ENCODE measurements at places on chromosomes 1 and 21. TPM values are rescaled to one million over a fixed set of nuclear protein-coding genes. Genes with fewer than 3 reads are reported as not detected.

Gene AGPAT3
- total RNA-seq: 21.7 TPM

GRCh38 chr1:82697965-82698364, 897.2 kb downstream of the ADGRL2 start:
- DNase-seq: no peak

Gene UBASH3A
- not detected for total RNA-seq

DNA sequence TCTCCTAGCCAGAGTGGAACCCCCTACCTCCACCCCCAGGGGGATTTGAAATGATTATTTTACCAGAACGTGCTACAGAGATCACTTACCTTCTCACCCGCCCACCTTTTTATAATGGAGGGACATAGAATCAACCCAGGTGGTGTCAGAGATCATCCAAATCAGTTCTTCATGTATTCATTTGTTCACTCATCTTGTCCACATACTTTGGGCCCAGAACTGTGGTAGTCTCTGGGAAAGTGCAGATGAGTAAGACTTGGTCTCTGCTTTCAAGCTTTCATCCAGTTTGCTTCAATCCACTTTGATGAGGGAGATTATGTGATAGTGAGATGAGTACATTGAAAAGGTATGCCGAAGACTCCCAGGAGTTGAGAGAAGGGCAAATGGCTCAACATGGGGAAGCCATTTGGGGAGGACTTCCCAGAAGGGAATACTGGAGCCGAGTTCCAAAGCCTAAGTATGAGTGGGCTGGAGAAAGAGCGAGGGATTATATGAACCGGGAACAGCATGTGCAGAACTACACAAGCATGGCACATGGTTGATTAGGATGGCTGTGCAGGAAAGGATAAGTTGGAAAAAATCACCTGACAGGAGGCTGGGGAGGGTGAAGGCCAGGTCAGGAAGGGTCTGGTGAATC, 1.9 kb downstream of the FGGY start:
- DNase-seq: peak; percentile 26

- no peak for DNase-seq
Observed at GRCh38 chr1:24862775-24863483, 67.1 kb downstream of the RUNX3 start.

GRCh38 chr1:151024540-151025146, 11.7 kb upstream of the BNIPL start:
- peak; percentile 65 for DNase-seq

DNA sequence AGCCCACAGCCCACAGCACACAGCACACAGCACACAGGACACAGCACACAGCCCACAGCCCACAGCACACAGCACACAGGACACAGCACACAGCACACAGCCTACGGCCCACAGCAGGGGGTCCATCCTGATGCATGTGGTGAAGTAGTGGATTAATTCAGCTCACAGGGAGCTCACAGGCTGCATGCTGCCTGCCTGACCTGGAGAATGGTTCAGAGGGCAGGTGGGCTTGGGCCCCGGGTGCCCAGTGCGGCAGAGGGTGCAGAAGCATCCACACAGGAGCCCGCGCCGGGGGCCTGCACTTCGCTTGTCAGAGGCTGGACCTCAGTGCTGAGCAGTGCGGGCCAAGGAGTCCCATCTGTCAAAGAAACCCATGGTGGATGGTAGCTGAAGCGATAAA, 21.1 kb upstream of the AJAP1 start:
- DNase-seq: no peak

Gene HSPA6
- not detected for total RNA-seq

GRCh38 chr1:59052166-59052590, 244.7 kb upstream of the FGGY start:
- DNase-seq: no peak

Gene RGS2
- 21.1 TPM for total RNA-seq

- no peak for DNase-seq
Observed at GRCh38 chr1:88291611-88292354, 392.3 kb upstream of the PKN2 start.

Gene TCHH
- total RNA-seq: not detected

Gene CNIH3
- total RNA-seq: 6.2 TPM

GRCh38 chr1:237444120-237444790, 402.3 kb downstream of the RYR2 start:
- DNase-seq: no peak

DNA sequence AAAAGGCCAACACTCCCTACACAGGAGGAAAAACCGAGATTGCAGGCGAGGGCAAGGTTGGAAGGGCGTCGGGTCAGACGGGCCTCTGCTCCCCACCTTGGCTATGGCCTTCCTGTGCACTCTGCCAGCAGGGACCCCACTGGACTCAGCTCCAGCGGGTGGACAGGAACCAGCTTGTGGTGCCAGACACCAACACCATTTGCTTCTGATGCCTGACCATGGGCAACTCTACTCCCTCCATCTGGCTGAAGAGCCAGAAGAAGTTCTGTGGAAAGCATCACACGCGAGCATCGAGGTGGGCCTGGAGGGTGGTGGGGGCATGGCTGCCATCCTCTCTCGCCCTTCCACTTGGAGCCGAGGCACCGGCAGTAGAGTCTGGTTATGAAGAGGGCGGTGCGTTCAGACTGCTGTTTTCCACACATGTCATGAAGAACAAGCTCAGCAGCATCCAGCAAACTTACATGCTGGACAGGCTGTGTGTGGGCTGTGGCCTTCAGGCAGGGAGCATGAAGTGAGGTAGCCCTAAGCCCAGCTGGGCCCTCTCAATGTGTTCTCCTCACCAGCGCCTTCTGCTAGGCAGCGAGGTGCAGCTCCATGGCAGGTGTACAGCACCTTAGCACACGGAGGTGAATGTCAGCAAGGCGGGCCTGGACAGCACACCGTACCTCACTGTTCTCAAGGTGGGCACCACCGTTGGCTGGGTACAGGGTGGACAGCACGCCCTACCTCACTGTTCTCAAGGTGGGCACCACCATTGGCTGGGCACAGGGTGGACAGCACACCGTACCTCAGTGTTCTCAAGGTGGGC, 15.6 kb upstream of the ZNF669 start:
- no peak for DNase-seq

GRCh38 chr1:63774617-63775417, 1.0 kb downstream of the ROR1 start:
- DNase-seq: peak; percentile 51

- DNase-seq: no peak
Observed at GRCh38 chr1:44481701-44482100, 76.6 kb downstream of the RNF220 start.

- no peak for DNase-seq
Observed at GRCh38 chr1:189874715-189875435, 602.8 kb downstream of the BRINP3 start.

GRCh38 chr21:42392731-42393442, 3.0 kb downstream of the TMPRSS3 start:
- no peak for DNase-seq

GRCh38 chr1:42040159-42040558, 113.1 kb upstream of the GUCA2B start:
- no peak for DNase-seq

DNA sequence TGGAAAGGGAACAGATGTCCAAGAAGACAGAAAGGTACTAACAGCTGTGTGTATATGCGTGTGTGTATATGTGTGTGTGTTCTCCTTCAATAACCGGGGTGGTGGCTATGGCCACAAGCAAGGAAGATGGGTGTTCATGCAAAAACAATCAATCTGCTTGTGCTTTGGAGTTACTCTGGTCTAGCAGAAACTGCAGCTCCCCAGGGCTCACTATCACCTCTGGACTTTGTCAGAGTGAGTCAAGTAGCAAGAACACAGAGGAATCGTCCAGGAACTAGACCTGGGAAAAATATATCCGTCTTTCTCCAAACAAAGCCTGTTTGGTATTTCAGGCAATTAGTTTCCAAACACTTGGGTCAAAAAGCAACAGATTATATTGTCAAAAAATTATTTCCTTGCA, 68.6 kb downstream of the GNG12 start:
- no peak for DNase-seq

GRCh38 chr1:2831596-2832212, 30.2 kb upstream of the TTC34 start:
- DNase-seq: no peak

DNA sequence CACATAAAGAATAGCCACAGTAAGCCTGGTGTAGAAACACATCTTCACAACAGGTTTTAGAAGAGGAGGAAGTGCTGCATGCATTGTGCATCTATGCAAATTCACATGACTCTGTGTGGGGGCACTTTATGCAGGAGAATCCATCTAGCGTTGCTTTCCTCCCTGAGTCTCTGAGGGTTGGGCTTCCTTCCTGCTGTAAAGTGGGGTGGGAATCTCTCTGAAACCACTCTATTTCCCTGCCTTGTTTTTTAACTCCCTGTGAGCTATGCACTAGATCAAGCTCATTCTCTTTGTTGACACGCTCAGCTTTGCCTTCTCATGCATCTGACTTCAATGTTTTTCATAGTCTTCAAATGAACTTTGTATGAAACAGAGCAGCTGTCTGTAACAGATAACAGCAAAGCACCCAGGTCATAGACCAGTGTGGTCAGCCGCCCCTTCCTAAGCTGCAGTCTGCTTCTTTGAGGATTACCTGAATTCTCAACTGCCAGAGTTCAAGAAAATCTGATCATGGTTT, 102.7 kb upstream of the DPH5 start:
- DNase-seq: no peak

GRCh38 chr1:185337246-185337645, 20.2 kb upstream of the IVNS1ABP start:
- no peak for DNase-seq

GRCh38 chr1:68974447-68974846, 477.6 kb upstream of the DEPDC1 start:
- DNase-seq: no peak

DNA sequence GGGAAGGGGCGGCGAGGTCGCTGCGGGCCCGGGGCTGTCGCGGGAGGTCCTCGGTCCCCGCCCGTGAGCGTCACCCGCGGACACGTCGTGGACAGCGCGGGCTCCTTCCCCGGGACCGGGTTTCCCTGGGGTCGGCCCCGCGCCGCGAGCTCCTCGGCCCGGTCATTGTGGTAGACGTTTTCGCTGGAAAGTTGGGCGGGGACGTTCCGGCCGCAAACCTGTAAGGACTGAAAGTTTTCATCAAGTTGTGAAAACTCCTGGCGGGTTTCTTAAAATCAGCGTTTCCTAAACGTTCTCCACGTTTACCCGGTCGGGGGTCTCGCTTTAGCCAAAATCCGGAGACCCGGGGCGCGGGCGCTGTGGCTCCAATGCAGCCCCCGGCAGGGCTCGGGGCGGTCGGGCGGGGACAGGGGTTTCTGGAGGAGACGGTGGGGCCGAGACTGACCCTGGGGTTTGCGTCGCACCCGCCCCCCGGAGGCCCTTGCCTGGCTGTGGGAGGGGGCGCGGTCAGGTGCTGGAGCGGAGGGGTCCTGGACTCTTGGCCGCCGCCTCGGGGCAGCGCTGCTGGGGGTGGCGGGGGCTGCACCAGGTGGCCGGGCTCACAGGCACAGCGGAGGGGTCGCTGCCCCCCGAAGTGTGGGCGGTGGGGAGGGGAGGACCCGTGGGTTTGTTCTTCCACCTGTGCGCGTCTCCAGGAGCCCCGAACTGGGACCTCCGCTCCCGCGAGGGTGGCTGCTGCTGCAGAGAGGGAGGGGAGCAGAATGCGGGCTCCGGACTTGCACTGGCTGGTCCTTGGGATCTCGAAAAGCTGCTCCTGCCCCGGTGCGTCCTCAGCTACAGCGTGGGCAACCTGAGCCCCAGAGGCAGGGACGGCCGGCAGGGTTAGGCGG, 827 bp downstream of the PRKCZ start:
- no peak for DNase-seq

DNA sequence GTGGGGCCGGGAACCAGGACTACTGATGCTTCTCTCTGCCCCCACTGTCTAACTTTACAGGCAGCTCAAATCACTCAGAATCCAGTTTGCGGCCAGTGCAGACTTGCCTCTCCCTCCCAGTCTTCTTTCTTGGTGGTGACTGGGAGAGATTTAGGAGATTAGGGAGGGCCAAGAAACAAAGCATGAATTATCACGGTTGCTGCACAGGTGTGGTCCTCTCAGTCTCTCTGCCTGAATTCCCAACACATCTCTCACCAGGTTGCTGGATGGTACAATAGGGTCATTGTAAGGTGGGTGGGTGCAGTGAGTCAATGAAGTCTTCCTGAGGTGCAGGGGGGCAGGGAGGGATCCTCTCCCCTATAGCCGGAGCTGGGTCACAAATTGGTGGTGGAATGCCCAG, 12.6 kb downstream of the S100A11 start:
- no peak for DNase-seq

Gene KRTAP13-2
- not detected for total RNA-seq

- DNase-seq: peak; percentile 52
Observed at GRCh38 chr1:201667479-201667878, 128.6 kb downstream of the NAV1 start.

GRCh38 chr1:165225062-165225461, 131.5 kb downstream of the LMX1A start:
- no peak for DNase-seq

- DNase-seq: no peak
Observed at GRCh38 chr1:43272161-43272560, 2.4 kb downstream of the TMEM125 start.

- no peak for DNase-seq
Observed at GRCh38 chr1:49171941-49172593, 395.4 kb upstream of the BEND5 start.

DNA sequence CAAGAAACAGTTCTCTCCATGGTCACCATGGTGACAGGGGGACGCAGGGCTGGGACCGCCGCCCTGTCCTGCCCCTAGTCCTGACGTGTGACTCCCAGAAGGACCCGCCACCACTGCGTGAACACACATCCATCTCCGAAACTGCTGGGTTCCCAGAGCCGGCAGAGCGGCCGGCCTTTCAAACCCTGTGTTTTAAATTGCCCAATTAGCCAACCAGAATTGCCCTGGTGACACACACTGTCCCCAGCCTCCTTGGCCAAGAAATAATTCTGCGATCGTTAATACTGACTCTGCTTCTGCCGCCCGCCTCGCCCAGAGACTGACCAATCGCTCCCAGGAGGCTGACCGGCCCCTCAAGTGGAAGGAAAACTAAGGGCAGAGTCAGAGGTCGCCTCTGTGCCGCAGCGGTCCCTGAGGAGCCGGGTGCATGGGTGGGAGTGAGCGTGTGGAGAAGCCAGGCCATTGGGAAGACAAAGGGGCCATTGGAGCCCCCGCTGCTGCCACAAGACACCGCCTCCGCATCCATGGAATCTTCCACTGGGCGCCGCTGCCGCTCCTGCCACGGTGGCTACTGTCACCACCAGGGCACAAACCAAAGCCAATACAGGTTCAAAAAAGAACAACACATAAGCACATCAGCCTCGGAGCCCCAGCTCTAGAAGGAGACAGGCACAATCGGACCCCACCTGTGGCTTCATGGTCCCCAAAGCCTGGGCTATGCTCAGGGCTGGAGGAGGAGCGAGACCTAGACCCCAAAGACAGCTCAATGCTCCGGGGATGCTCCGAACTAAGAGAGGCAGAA, 273.2 kb downstream of the NPHP4 start:
- DNase-seq: no peak
